ENCODE measurements at places on chromosomes 4 and X.

- DNase-seq, result no peak
Measured at GRCh38 chr4:24601121-24601520, 16.8 kb upstream of the DHX15 start.

- DNase-seq, result no peak
Measured at GRCh38 chr4:83917572-83917971, 381.7 kb downstream of the GPAT3 start.

DNA sequence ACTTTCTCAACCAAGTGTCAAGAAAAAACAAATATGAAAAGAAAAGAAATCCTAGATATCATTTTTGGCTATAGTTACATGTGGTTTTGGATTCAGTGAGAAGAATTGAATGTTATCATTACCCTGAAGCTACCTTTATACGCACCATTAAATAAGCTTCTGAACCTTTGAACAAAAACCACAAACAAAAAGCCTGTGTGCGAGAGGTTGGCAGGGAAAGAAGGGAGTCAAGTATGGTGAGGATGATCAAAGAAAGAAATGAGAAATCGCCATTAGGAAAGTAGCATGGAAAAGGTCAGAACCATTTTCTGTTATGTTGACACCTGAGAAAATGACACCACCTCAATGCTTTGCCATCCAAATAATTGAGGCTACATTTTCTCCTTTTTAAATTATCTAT, 1.2 kb upstream of the SLC7A11 start:
- DNase-seq, result no peak

DNA sequence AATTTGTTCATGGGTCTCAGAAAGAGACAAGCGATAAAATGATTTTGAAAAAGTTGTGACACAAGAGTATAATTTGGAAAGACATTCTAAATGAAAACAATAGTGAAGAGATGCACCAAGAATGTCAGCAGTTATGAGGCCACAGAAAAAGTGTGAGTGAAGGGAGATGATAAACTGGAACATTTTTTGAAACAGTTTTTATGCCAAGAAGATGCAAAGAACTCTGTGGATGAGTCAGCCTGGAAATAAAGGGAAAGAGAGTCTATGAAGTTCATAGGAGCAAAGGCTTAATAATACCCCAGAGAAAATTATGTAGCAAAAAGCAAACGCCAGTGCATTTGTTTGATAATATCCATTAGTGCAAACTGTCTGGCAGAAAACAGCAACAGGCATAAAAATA, 188.4 kb upstream of the TBC1D9 start:
- no peak for DNase-seq

DNA sequence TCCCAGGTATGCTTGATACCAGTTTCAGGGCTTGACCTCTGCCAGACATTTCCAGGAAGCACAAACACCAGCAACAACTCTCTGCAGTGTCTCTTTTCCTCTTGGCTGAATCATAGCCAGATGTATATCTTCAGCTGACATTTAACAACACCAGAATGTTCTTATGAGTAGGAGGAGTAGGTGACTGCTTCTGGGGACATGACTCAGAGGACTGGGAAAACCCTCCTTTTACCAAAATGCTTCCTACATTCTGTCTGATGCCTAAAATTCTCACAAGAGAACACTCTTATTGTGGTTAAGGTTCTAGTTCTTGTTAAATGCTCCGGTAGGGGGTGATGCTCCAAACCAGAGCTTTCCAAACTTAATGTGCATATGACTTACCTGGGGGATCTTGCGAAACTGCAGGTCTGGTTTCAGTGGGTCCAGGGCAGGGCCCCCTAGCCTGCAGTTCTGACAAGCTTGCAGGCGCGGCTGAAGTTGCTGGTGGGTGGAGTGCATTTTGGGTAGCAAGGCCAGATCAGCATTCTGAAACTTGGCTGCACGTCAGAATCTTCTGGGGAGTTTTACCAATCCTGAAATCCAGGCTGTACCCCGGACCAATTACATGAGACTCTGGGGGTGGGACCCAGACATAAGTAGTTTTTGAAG, 329.3 kb upstream of the RPS6KA3 start:
- peak; percentile 59 for DNase-seq

- DNase-seq, result no peak
Measured at GRCh38 chr4:122163301-122163700, 11.2 kb downstream of the BLTP1 start.

GRCh38 chr4:46508216-46508615, 118.3 kb upstream of the GABRA2 start:
- DNase-seq, result no peak
